Skeletal muscle tissue (tissue), 5 donors: ENCODE measurements at places on chromosomes 3 and 15. TPM values are rescaled to one million over a fixed set of nuclear protein-coding genes. Genes with fewer than 3 reads are reported as not detected.

RMDN3 gene
- 14.6 TPM for total RNA-seq

GRAMD1C gene
- 1.6 TPM for total RNA-seq

FSTL1 gene
- 377 TPM for total RNA-seq

PPP1R14D gene
- not detected for total RNA-seq

CBLB gene
- total RNA-seq: 19.8 TPM

LHFPL4 gene
- not detected for total RNA-seq

PLSCR4 gene
- total RNA-seq: 21.9 TPM

ARHGEF26 gene
- 7.3 TPM for total RNA-seq

MCF2L2 gene
- total RNA-seq: under 0.01 TPM

NSUN3 gene
- 17.2 TPM for total RNA-seq

MORF4L1 gene
- 382 TPM for total RNA-seq

PODXL2 gene
- 4.2 TPM for total RNA-seq

CCR3 gene
- total RNA-seq: not detected

SLC35G2 gene
- 2.1 TPM for total RNA-seq

LRRC34 gene
- 3.1 TPM for total RNA-seq

MRPL46 gene
- 12.0 TPM for total RNA-seq

GP9 gene
- total RNA-seq: not detected

GOLGA8T gene
- total RNA-seq: not detected

SPINT1 gene
- total RNA-seq: under 0.01 TPM

SLC9C1 gene
- 1.0 TPM for total RNA-seq

HEXA gene
- 49.1 TPM for total RNA-seq

OIP5 gene
- 3.7 TPM for total RNA-seq

MYO5C gene
- 3.7 TPM for total RNA-seq

HRH1 gene
- 5.2 TPM for total RNA-seq

ZNF385D gene
- total RNA-seq: 9.4 TPM

MYZAP gene
- total RNA-seq: 2.6 TPM

IL17RD gene
- 18.8 TPM for total RNA-seq

TP63 gene
- total RNA-seq: 7.8 TPM

MESP1 gene
- total RNA-seq: 0.52 TPM

LTF gene
- 3.1 TPM for total RNA-seq

IMPG2 gene
- 2.6 TPM for total RNA-seq

XCR1 gene
- total RNA-seq: not detected

APH1B gene
- total RNA-seq: 15.1 TPM

APBA2 gene
- total RNA-seq: 4.2 TPM

TMEM266 gene
- total RNA-seq: not detected

WDR93 gene
- not detected for total RNA-seq

ADAMTS9 gene
- 106 TPM for total RNA-seq

P2RY1 gene
- total RNA-seq: 5.2 TPM

DPPA4 gene
- 0.52 TPM for total RNA-seq

CPEB1 gene
- 0.52 TPM for total RNA-seq

DGKG gene
- 2.6 TPM for total RNA-seq

PPARG gene
- total RNA-seq: 30.3 TPM

HYAL1 gene
- total RNA-seq: 2.6 TPM

CFAP20DC gene
- total RNA-seq: 1.6 TPM

OPA1 gene
- total RNA-seq: 38.1 TPM

HMG20A gene
- total RNA-seq: 30.3 TPM
